ENCODE measurements at places on chromosomes 3 and 15.

DNA sequence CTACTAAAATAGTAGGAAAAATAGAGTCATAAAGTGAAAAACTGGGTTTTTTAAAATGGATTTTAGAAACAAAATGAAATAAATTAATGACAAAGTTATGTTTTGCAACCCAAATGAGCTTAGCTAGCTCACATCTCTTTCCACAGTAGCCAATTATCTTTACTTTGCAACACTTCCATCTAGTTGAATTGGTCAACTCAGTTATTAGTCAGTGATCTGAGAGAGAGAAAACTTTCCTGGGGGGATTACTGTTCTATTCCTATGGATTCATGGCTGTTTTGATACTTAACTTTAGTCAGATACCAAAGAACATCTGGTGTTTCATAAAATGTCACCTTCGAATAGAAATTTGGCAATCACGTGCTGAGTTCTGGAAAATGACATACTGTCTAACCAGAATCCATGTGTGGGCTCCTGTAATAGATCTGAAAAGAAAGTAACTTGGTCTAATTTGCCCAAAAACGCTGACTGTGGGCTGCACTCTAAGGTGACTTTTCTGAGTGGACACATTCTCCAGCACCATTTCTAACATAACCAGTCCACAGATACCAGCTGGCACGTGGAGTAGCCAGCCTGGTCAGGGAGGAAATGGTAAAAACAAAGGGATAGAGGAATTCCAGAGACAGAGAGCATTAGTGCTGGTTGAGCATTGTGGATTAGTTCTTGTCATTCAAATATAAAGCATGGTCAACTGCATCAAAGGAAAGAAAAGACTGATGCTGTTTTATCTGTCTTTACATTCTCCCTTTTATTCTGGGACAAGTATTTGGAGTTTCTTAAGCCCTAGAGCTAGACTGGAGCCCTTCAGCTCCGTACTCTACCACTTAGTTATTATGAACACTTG is 45.2 kb upstream of the CCDC80 start:
- DNase-seq: no peak

DNA sequence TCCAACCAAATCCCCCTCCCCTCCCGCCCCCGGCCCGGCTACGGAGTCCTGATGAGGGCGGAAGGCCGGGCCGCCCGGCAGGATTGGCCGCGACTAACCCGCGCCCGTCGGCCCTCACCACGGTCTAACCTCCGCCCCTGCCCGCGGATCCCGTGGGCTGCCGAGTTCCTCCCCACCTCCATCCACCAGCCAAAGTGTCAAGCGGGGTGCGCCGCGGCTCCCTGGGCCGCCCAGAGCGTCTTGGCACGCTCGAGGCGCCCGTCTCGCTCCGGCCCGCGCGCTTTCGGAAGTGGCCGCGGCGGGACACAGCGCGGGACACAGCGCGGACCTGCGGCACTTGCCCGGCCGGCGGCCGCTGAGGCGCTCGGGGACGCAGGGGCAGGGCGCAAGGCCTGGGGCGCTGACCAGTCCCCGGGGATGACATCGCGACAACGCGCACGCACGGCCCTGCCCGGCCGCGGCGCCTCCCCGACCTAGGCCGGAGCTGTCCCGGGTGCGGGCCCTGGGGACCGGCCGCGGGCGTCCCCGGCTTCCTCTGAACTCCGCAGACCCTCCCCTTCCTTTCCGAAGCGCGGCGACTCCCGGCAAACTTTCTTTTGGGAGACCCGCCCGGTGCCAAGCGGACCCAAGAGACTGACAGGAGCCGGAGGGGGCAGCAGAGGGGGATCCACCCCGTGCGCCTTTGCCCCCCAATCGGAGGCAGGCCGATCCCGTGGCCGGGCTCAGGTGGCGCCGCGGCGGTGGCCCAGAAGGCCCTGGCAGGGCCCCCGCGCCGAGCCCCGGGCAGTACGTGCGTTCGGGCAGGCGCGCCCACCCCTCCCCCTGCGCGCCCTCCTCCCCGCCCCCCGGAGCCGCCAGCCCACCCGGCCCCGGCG is 112.8 kb upstream of the ICE2 start:
- DNase-seq: peak; percentile 56

DNA sequence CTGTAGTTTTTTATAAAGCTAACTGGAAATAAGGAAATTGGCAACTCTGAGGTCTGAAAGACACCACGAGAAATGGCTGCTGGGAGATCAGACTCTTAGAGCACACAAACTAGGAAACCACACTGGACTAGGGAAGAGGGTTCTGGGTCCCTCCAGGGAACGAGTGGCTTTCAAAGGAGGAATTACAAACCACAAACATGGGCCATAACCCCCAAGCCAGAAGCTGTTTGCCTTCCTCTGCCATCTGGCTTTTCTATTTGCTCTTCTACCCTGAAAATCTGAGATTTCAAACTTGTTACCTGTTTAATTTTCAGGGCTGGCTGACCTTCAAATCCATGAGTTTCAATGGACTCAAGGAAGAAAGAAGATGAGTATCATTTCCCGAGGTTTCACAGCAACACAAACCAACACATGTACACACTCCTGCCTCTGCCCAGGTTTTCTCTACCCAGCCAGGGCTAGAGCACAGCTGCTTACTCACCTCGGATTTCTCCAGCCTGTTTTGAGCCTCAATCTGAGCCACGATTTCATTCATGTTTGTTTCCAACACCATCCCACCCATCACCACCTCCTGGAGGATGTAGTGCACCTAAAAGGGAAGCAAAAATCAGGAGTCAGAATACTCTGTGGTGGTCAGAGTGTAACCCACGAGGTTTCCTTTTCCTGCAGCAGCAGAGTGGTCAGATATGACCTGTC is 22.6 kb upstream of the ANPEP start:
- no peak for DNase-seq

- no peak for DNase-seq
Observed at GRCh38 chr3:159114582-159114981, 312.7 kb downstream of the MFSD1 start.

DNA sequence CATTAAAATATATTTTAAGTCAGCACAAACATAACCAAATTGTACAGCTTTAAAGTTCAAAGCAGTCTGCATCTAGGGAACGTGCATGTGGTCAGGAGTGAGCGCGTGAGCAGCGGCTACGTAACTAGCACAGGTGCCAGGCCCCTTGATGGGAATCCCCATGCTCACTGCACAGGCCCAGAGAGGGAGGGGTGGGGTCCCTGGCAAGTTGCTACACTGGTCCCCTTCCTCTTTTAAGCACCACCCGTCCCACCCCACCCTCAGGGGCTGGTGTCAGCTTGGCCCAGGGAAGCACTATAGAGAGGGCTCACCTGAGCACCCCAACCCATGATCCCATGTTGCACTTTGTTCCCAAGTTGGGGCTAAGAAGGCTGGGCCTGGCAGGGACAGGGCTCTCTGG is 835 bp upstream of the GMPPB start:
- DNase-seq: peak; percentile 40

GRCh38 chr15:67769497-67770357 is 55.6 kb upstream of the SKOR1 start:
- DNase-seq: no peak

- no peak for DNase-seq
Observed at GRCh38 chr3:45596290-45596791, 1.8 kb downstream of the LIMD1 start.

DNA sequence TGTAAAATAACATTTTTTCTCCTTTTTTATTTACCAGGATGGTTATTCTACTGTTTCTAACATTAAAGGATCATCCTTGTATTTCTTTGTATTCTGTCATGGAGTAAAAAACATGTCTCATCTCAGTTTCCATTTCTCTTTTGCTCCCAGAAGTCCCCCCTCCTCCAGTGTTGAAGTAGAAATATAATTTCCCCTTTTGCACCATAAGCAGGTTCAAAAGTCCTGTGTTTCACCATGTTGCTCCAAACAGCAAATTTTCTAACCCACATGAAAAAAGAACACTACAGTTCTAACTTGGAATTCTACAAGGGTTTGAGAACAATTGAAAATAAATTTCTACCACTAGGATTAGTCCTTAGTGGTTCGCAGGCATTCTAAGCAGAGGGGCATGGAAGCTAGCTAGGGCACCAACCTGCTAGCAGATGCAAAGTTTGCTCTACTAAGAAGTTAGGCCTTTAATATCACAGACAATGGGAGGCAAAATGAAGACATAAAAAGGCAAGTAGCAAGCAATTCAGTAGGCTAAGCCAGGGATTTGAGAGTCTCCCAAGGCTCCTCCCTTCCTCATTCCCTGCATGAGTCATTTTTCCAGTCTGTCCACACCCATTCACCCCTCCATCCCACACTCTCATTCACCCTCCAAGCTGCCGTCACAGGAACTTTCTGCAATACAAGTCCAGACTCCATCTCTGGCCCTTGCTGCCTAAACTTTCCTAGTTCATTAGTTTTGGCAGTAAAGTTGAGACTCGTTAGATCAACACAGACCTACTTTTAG is 2.3 kb upstream of the MBNL1 start:
- DNase-seq: no peak

DNA sequence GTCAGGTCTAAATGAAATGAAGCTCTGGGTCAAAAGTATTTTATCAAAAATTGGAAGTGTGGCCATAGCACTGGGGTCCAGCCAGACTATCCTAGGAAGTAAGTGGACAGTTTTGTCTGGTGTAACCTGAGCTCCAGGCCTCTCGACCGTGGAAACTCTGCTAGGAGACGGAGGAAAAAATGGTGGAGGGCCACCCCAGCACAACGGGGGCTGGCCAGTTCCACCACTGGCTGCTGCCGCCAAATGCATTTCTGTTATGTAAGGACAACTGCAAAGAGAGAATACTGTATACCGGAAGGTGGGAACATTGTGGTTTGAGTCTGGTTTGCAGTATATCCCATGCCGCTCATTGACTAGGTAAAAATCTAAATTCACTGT is 235.7 kb downstream of the GREM1 start:
- DNase-seq: no peak

- no peak for DNase-seq
Observed at GRCh38 chr3:51997935-51998596, 2.4 kb upstream of the RPL29 start.

GRCh38 chr3:36840453-36840921 is 76.1 kb upstream of the DCLK3 start:
- DNase-seq: no peak

- peak; percentile 58 for DNase-seq
Observed at GRCh38 chr3:45677033-45677446, 12.2 kb upstream of the SACM1L start.

GRCh38 chr15:85727068-85727467 is 67.7 kb downstream of the KLHL25 start:
- no peak for DNase-seq

DNA sequence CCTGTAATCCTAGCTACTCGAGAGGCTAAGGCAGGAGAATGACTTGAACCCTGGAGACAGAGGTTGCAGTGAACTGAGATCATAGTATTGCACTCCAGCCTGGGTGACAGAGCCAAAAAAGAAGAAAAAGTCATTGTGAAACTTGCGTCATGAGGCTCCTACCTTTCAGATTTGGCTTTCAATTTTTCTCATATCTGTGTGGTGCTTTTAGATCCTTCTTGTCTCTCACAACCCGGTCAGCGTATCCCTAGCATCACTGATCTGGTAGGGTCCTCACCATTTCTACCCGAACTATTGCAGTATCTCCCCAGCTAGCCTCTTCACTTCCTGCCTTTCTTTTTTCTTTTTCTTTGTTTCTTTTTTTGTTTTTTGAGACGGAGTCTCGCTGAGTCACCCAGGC is 21.6 kb upstream of the GCNT3 start:
- DNase-seq: no peak

- DNase-seq: no peak
Observed at GRCh38 chr3:138941259-138941885, 5.6 kb downstream of the FOXL2 start.

- DNase-seq: no peak
Observed at GRCh38 chr3:173090492-173090891, 50.5 kb downstream of the SPATA16 start.

GRCh38 chr3:127449486-127450212 is 140.9 kb downstream of the TPRA1 start:
- no peak for DNase-seq

GRCh38 chr3:4552811-4553210 is 59.7 kb downstream of the ITPR1 start:
- DNase-seq: no peak

All from activated T-cell treated with anti-CD3 and anti-CD28 coated beads, Interleukin-2, amount 50 U/mL, for 1 hour (primary cell).